ENCODE measurements at places on chromosomes 6 and 20.

DNA sequence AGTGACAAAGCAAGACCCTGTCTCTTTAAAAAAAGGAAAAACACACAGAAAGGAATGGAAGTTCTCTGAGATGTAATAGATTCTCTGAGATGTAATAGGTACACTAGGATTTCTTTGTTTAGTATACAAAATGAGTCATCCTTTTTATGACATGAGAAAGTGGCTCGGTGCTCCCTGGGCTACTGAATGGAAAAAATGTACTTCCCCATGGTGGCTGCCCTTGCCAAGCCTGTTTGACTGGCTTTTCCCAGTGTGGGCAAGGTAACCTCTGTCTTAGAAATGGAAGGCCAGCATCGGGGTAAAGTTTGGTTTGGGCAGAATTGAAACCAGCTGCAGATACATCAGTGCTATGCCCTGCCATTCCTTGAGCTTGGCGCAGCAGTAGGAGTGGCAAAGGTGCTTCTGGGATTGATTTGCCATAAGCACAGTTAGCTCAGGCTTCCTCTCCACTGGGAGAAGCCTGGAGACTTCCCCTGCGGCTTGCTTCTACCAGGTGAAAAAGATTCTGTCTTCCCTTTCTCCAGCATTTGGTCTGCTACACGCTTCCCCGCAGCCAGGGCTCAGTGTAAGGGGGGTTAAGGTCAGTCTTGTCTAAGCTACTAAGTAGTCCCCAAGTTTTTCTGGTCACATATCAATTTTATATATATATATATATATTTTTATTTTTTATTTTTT lies 24.5 kb downstream of the ARFGEF2 start:
- no peak for DNase-seq

- DNase-seq, result no peak
Observed at GRCh38 chr6:123263981-123264380, 267.9 kb downstream of the CLVS2 start.

DNA sequence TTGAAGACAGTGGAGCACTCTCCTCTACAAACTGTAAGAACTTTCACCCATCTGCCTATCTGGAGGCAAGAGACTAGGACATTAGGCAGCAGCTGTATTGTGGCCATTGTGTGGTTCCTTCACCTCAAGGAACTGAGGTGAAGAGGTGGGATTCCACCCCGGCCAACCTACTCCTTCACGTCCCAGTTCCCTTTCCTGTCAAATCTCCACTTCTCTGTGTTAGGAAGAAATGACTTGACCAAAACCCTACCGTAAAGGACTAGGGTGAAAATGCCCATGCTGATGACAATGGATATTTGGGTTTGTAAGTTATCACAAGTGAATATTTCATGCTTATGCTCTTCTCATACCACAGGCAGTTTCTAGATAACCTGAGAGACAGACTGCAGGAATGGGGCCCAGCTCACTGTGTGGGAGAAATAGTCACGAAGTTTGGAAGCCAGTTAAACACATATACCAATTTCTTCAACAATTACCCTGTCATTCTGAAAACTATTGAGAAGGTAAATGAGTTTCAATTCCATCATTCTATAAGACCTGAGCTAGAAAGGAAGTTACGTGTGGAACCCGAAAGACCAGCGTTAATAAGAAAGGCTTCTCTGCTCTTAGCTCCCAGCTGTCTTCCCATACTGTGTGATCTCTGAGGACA lies 86.6 kb downstream of the ECT2L start:
- peak; percentile 43 for DNase-seq

- no peak for DNase-seq
Observed at GRCh38 chr6:37134396-37135191, 35.4 kb upstream of the PIM1 start.

DNA sequence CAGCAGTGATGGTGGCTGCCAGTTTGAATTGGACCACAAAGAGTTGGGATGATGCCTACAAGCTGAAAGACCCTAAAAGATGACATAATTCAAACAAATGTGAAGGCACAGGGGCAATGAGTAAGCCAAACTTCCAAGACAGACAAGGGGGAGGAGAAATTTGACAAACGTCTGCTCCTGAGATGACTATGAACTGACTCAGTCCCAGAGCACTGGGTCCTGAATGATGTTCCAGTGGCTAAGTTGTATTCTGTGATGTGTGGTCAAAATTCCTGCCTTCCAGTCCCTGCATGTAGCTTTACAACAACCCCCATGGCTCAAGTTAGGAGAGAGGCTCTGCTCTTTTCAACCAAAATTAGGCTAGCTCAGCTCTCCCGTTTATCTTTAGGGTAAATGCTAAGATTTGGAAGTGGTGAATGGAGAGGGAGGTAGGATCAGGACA lies 86.1 kb upstream of the SIRPA start:
- DNase-seq, result no peak

DNA sequence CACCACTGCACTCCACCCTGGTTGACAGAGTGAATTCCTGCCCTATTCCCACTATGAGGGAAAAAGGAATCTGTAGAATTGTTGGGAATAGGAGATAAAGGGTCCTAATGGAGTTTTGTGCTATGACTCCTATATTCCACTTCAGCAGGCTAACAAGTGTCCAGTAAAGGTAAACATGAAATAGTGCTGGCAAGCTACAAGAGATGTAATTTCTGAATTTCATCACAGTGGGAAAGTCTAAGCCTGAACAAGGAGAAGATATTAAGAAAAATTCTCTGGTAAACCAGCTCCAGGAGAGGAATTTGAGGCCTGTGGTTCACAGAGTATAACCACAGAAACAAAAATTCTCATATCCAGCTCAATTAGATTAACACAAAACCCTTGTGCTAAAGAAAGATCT lies 10.3 kb upstream of the C6orf58 start:
- DNase-seq, result no peak

GRCh38 chr6:85462673-85463072 lies 12.8 kb downstream of the NT5E start:
- DNase-seq, result no peak

DNA sequence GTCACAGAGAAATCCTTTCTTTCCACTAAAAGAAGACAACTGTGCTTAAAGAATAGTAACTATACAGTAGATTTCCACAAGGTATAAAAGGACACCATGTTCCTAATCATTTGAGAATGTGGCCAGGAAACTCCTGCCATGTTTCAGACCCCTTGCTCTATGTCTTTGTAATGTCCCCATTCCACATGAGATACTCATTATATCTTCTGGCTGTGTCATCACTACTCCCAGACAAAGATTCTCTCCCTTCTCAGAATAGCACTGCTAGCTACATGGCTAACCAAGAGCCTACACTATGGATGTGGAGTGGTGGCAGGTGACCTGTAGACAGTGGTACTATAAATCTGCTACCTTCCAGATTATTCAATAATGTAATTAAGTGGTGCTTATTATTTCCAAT lies 218.1 kb upstream of the MCHR2 start:
- no peak for DNase-seq

- DNase-seq, result no peak
Observed at GRCh38 chr6:142251930-142252445, 49.8 kb upstream of the ADGRG6 start.

GRCh38 chr20:39155971-39156370 lies 193.8 kb downstream of the DHX35 start:
- DNase-seq, result no peak

DNA sequence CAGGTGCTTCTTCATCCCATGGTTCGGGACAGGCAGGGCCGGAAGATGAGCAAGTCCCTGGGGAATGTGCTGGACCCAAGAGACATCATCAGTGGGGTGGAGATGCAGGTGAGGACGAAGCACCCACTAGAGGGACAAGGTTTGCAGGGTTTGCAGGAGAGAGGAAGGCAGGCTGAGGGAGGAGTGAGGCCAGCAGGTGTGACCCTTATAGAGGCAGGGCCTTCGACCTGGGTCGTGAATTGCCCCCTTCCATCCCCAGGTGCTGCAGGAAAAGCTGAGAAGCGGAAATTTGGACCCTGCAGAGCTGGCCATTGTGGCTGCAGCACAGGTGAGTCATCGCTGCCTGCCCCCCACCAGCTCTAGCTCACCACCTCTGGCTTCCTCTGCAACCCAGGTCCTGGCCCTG lies 8.4 kb downstream of the VARS2 start:
- DNase-seq, result no peak
